ENCODE measurements at places on chromosomes 5 and 9.

DNA sequence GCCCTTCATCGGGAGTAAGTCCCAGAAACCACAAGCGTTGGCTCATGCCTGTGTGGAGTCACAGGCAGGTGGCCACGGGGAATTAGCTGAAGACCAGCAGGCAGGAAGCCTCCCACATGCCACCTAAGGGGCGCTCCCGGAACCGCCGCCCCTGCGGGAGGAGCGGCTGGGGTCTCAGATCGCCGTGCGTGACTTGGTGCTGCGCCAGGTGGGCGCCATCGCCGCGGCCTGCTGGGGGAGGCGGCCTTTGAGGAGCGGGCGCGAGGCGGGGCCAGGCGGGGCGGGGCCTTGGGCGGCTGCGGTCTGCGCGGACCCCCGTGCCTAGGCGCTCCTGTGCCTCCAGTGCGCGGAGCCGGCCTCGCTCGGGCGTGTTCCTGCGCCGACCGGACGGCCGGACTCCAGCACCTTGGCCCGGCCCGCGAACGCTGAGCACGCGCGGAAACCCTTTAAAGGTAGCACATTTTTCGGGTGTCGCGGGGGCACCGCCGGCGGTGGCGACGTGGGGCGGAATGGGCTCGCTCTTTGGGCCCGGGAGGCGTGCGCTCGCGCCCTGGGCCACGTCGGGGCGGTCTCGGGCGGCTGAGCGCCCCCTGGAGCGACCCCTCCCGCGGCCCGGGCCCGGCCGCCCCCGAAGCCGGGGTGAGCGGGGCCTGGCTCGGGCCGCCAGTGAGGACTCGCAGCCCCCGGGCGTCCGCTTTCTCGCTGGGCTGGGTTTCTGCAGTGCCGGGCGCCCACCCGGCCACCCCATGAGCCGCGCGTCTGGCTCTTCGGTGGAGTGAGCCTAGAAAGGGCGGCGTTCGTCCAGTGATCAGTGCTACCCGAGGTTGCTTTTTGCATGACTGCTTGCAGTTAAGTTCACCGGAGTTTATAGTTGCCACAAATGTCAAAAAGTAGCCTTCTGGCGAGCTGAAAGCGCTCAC lies 24.5 kb downstream of the LECT2 start:
- DNase-seq: peak; percentile 77

DNA sequence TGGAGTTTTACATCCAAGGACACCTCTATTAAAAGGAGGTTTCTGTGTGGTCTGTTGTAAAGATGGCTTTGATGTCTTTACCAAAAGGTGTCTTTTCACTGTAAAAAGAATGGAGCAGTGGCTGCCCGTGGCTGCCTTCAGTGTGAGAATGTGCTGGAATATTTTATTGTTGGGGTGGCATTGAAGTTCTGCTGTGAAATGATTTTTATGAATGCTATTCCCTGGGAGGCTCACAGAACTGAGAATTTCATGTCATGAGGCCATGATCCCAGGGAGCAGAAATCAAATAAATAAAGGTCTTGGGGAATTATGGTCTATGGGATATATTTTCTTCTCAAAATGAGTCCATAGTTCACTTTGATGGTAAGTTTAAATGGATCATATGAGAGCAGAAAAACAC lies 425.2 kb upstream of the ZNF608 start:
- no peak for DNase-seq

DNA sequence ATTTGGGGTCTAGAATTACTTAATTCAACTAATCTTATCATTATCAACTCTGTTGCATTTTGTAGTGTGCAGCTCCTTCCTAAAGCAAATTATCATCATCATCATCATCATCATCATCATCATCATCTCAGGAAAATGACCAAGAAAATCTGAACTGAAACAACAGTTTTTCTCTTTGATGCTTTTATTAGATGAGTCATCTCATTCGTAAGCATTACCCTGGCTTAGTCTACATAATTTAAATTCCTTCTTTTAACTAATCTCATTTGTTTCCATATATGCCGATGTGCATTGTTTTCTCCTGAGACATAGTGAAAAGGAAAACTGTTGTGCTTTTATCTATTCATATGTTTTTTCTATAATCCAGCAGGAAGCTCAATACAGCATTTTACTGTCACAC lies 173.0 kb upstream of the PDE4D start:
- DNase-seq: no peak

DNA sequence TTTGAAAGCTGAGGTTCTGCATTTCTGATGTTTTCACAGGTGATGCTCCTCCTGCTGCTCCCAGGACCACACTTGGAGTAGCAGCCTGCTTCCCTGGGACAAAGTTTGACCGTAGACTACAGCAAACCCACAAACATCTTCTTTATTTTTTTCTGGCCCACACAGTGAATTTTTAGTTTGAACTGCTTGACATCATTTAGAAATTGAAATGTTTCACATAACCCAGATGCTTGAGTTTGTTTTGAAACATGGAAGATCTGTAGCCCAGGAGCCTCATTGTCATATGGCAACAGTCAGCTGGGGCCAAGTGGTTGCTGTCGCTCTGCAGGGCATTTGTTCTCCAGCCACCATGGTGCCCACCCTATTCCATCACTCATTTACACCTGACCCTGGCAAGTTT lies 8.4 kb downstream of the SH3TC2 start:
- DNase-seq: no peak

DNA sequence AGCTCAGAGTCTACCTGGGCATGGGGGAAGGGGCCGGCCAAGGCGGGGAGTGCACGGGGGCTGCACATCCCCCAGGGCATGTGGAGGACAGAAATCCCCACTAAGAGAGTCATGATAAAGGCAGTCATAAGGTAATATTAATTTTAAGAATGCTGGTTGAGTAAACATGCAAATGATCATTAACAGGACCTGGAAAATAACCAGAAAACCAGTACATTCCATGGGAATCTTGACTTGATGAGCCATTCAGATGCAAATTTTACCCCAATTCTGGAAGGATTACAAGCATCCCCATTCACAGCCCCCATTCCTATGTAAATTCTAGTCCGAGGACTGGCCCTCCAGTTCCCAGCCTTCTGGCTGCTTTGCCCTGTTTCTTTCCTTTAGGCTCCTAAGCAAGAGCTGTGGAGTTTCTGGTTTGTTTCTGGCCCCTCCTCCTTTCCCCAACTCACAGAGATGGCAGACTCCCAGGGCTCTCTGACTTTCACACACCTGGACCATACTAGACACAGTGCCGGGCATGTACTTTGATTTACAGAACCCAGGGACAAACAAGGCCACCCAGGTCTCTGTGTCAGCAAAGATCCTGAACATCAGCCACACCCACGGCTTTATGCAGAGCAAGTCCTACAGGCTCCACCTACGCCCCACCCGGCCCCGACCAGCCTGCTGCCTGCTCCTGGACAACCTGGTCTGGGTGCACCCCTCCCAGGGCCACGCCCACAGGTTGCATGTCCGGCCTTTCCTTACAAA lies 62.7 kb downstream of the SEMA4D start:
- peak; percentile 93 for DNase-seq

- DNase-seq: no peak
These were observed 252.5 kb downstream of the TRIM32 start for GRCh38 chr9:116939614-116940013.

DNA sequence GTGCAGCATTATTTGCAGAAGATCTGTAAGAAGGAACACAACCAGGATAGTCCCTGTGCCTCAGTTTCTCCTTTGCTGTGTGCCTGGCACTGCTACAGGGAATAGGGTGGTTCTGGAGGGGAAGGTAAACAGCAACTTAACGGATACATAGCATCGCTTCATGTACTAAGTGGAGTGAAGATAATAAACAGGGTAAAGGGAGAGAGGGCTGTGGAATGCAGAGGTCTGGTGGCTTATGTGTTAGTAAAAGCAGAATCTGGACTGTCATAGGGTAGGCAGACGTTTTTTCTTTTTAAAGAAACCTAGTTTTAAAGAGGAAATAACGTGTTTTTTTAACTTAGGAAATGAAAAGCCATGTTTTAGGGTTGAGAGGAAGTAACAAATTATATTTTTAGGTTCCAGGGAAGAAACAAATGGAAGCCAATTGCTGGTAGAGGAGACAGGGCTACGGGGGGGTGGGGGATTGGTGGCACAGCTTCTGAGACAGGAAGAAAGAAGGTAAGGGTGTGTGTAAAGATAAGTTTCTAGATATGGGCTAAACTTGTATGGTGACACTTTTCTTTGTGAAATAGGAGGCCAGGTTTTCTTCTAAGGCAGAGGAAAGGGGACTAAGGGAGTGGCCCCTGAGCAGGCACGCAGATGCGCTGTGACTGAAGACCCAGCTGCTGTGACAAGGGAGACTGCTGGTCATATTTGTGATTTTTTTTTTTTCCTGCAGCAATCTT lies 1.3 kb downstream of the GNG10 start:
- no peak for DNase-seq

DNA sequence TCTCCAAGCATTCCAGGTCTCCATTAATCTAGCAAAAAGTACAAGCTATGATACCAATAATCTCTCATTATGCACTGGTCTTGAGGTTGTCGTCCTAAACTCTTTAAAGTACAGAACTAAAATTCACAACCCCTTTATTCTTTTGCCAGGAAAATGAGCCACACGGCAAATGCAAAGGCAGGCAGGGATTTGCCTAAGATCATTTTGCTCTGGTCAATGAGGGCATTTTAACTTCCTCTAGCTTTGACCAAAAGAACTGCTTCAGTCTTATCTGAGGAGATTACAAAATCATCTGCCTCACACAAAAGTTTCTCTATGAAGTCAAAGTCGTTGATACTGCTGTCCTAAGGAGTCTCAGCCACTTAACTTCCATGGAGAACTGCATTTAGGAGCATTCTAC lies 51.8 kb downstream of the EPB41L4B start:
- DNase-seq: no peak

- DNase-seq: no peak
These were observed 161.6 kb downstream of the ZDHHC21 start for GRCh38 chr9:14531341-14532269.

GRCh38 chr9:83238871-83239640 lies 176.1 kb upstream of the RASEF start:
- no peak for DNase-seq

- no peak for DNase-seq
These were observed 262.5 kb upstream of the C9orf72 start for GRCh38 chr9:27835746-27836145.

GRCh38 chr9:114539701-114540380 lies 34.6 kb upstream of the WHRN start:
- DNase-seq: no peak

DNA sequence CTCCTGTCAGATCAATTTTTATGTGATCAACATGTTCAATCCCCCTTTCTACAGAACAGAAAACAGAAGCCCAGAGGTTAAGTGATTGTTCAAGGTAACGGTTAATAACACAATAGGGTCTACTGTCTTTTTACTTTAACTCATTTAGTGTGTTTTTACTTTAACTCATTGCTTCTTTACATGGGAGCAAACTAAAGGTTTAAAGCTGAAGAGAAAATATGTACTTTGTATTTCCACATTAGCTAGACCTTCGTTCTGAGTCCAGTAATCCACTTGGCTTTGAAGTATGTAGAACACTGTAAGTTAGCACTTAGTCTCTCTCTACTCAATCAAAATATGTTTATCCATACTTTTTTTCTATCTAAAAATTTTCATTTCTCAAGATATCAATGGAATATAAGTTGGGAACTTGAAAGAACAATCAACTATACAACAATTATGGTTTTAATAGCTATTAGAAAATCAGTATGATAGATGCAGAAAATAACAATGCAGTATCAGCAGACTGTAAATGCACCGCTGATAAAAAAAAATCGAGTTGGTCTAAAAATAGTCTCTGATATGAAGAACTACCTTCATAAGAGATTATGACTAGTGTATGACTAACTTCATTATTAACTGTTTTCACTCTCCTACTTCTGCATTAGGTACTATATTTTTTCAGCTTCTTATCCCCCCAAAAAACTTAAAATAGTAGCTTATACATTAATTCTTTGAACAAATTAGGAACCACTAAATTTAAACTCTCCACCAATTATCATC lies 20.6 kb downstream of the PGGT1B start:
- no peak for DNase-seq

DNA sequence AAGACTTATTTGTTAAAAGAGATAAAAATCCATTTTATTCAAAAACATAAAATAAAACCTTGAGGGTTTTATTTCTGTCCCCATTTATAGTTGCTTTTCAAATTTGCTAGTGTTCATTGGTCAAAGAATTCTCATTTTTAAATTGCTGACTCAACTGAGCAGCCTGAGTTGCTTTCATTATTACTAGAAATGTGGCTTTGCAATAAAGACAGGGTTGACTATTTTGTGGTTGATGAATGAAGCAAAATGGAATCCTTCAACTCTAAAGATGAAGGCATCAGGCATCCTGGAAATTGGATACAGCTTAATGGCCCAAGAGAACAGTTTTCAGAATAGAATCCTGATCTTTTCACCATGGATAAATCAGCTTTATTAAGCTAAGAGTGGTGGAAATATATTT lies 23.9 kb upstream of the PPP3R2 start:
- no peak for DNase-seq

- no peak for DNase-seq
These were observed 1090.4 kb upstream of the CDH6 start for GRCh38 chr5:30103052-30103451.
